ENCODE measurements at places on chromosomes 6 and 20.

- DNase-seq, result no peak
These were observed 146.6 kb upstream of the AKIRIN2 start for GRCh38 chr6:87848616-87849015.

- no peak for DNase-seq
These were observed 338.2 kb downstream of the SOX4 start for GRCh38 chr6:21931641-21932335.

GRCh38 chr20:6792789-6793188, 25.3 kb downstream of the BMP2 start:
- no peak for DNase-seq

DNA sequence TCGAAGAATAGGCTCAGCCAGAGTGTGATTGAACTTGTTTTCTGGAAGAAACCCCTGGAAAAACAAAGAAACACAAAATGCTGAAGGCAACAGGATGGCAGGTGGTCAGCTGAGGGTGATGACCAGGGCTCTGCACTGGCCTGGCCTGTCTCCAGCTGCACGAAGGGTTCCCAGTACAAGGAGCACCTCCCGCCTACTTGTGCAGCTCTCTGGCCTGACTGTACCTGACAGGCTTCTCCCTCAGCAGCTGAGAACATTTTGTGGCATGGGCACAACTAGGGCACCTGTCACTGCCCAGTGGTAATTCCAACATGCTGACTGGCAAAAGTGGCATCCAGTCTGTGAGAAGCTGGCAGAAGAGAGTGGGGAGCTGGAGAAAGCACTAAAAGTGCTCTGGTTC, 38.8 kb upstream of the EMILIN3 start:
- no peak for DNase-seq

DNA sequence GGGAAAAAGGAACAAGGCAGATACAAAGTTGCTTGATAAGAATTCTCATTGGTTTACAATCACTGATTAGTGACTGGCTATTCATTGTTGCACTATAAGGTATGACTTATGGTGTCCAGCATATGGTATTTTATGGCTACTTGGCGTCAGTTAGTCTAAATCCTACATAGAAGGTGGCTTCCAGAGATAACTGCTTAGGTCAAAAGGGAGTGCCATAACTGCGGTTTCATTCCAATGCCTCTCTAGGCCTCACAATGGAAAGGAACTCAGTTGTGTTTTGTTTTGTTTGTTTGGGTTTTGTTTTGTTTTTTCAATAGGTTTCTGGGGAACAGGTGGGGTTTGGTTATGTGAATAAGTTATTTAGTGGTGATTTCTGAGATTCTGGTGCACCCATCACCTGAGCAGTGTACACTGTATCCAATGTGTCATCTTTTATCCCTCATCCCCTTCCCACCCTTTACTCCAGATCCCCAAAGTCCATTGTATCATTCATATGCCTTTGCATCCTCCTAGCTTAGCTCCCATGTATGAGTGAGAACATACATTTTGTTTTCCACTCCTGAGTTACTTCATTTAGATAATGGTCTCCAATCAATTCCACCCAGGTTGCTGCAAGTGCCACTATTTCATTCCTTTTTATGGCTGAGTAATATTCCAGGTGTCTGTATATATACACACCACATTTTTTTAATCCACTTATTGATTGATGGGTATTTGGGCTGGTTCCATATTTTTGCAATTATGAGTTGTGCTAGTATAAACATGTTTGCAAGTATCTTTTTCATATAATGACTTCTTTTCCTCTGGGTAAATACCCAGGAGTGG, 7.0 kb downstream of the GOPC start:
- DNase-seq, result no peak

GRCh38 chr6:119514345-119514744, 164.8 kb upstream of the MAN1A1 start:
- DNase-seq, result no peak

GRCh38 chr6:90167514-90168379, 128.9 kb downstream of the BACH2 start:
- no peak for DNase-seq

GRCh38 chr6:150741633-150742200, 123.8 kb upstream of the MTHFD1L start:
- no peak for DNase-seq
